Activated CD4-positive, CD25-positive, alpha-beta regulatory T cell treated with anti-CD3 and anti-CD28 coated beads, Interleukin-2, amount 50 U/mL, for 24 hours (primary cell): ENCODE measurements at places on chromosomes 13 and 19.

- ATAC-seq, result no peak
These were observed 3.7 kb upstream of the ARHGAP45 start for GRCh38 chr19:1063030-1063908.

- ATAC-seq, result no peak
These were observed 1570.8 kb downstream of the OLFM4 start for GRCh38 chr13:54599413-54599812.

DNA sequence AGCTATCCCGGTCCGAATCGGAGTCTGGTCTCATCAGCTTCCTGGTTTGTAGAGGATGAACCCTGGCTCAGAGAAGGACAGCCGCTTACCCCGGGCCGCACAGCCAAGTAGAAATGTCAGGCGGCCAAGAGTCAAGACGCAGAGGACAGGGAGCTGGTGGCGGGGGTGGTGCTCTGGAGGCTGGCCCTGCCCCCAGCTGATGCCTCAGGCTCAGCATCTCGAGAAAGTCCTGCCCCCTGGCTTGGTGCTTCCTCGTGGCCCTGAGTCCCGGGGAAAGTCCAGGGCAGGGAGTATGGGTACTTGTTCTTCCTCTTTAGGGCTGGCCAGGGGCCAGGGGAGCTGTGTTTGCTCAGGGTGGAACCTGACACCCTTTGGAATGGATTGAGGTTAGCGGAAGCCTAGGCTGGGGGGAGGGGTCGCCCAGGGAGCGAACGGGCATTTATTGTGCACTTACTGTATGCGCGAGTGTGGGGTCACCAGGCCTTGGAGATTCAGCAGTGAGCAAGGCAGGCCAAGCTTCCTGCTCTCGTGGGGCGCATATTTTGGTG is 2.2 kb downstream of the TJP3 start:
- ATAC-seq, result no peak

DNA sequence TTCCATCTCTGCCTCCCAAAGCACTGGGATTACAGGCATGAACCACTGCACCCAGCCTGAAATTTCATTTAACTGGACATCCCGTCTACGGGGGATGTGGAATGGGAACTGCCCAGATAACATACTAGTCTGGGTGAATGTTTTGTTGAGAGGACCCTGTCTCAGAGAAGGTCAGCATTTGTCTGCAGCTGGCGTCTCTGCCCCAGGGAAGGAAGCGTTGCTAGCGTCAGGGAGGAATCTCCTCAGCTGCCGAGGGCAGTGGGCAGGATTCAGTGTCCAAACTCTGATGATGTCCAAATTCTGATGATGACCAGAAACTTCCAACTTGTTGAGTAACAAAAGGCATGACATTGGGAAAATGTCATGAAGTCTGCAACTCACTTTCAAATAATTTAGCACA is 3.1 kb downstream of the NXNL1 start:
- no peak for ATAC-seq

- ATAC-seq, result no peak
These were observed 533 bp downstream of the DKKL1 start for GRCh38 chr19:49364083-49364737.
